ENCODE measurements at places on chromosomes 3 and 15. TPM values are rescaled to one million over a fixed set of nuclear protein-coding genes. Genes with fewer than 3 reads are reported as not detected.

CAMK2N2 gene
- total RNA-seq, result not detected

ZPLD1 gene
- not detected for total RNA-seq

CRYGS gene
- 7.9 TPM for total RNA-seq

MESP1 gene
- total RNA-seq, result 39.7 TPM

DIPK2A gene
- total RNA-seq, result 21.6 TPM

SST gene
- not detected for total RNA-seq

FAM81A gene
- total RNA-seq, result 0.16 TPM

SLC28A2 gene
- not detected for total RNA-seq

Data from subcutaneous adipose tissue (tissue), 4 donors.